Panc1 (cell line): ENCODE measurements at places on chromosomes 12 and 14.

- DNase-seq, result no peak
Measured at GRCh38 chr12:46410495-46410894, 37.9 kb upstream of the SLC38A2 start.

GRCh38 chr12:132554845-132555630 is 55.3 kb downstream of the LRCOL1 start:
- DNase-seq, result no peak

GRCh38 chr12:26629864-26630263 is 203.1 kb downstream of the ITPR2 start:
- DNase-seq, result no peak

GRCh38 chr12:127060933-127061332 is 1206.0 kb upstream of the TMEM132C start:
- no peak for DNase-seq

GRCh38 chr12:63521706-63522105 is 146.6 kb downstream of the DPY19L2 start:
- DNase-seq, result no peak

DNA sequence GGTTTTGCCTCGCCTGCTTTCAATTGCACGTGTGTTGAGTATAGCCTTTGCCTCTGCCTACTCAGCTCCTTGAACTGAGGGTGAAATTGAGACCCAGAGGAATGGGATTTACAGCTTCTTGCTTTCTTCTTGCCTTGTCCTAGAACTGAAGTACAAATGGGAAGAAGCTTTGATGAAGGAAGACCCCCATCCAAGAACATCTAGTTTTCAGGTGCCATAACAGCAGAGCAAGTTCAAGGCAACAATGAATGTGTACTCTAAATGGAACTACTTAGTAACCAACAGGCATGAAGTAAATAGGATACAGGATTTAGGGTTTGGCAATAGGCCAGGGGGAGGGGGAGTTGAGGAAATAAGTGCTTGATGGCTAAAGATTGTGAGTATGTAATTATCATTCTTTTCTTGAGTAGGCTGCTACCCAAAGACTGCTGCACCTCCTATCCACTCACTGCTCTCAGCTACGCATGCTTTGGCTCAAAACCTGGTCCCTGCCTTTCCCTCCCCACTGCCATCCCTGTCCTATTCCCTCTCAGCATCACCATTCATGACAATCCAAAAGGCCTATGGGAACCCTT is 2.1 kb downstream of the GPX2 start:
- no peak for DNase-seq

- DNase-seq, result no peak
Measured at GRCh38 chr14:81473456-81474147, 60.1 kb downstream of the SEL1L start.

- no peak for DNase-seq
Measured at GRCh38 chr12:33044447-33044846, 147.9 kb upstream of the PKP2 start.
